ENCODE measurements at places on chromosomes 1 and 21.
A peak's percentile ranks its signal among the peaks of the same experiment; 100 is the strongest.

DNA sequence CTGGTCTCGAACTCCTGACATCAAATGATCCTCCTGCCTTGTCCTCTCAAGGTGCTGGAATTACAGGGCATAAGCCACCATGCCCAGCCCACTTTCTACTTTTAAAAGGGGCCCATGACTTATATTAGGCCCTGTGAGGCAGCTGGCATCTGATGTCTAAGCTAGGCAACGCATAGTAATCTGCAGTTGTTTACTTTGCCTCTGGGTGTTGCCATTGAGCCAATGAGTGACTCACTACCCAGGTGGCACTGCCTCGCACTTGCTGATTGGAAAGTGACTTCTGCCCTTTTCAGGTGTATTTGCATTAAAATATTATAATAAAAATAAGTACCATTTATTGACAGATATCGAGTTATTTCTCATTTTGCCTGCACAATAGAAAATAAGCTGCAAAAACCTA, 84.9 kb downstream of the KIF14 start:
- no peak for DNase-seq

- DNase-seq: no peak
Measured at GRCh38 chr1:18174037-18174436, 66.4 kb downstream of the IGSF21 start.

- no peak for DNase-seq
Measured at GRCh38 chr1:151822404-151822803, 9.2 kb downstream of the RORC start.

DNA sequence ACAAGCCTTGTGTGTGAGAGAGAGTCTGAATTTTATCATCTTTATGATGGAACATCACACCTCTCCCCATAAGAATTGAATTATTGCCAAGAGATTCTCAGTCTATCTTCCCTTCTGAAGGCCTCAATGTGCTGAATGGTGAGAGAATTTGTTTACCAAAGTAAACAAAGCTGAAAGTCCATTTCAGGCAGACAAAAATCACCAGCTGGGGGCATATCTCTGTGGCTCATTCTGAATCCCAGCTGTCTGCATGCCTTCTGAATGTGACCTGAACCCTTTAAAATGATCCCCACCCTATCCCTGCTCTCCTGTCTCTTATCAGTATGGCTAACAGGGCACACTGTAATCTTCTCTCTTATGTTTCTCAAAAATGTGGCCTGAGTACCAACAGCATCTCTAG, 99.1 kb upstream of the CAMK1G start:
- DNase-seq: no peak

- no peak for DNase-seq
Measured at GRCh38 chr1:246280551-246280950, 226.5 kb downstream of the SMYD3 start.

DNA sequence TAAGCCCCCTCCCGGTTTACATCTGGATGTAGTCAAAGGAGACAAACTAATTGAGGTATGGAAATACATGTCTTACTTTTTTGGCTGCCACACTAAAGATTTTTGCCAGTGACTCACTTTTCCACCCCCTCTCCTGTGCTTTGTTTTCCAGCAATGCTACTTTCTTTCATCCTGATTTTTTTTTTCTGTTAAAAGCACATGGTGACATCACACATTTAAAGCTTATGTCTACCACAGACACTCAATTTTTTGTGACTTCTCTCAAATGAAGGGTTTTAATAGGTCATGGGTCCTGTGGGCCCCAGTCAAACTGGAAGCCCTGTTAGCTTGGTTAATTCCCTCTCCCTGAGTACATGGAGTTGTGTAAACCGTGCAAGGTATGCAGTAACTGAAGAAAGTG, 2.2 kb downstream of the PPP1R8 start:
- DNase-seq: peak; percentile 33
